ENCODE measurements at places on chromosomes 6 and 20.

DNA sequence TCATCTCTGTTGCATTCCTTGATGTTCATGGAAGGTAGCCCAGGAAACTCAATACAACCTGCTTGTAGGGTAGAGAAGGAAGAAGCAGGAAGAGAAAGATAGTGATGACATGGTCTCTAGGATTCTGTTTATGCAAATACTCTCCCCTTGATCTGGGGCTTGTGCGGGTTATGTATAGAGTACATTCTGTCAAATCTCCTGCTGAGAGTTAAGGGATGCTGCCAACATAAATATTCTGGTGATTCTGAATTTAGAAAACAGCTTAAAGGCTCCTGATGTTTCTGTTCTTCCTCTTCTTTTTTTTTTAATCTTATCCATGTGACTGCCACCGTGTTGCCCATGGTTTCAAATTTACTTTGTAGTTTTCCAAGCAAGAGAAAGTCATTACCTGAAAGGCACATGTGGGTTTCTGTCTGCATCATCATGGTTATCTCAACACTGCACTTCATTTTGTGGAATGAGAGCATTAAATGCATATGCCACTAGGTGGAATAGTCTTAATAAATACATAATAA lies 150.6 kb downstream of the RPS12 start:
- DNase-seq, result no peak

GRCh38 chr6:127737768-127738167 lies 160.8 kb downstream of the C6orf58 start:
- DNase-seq, result no peak

DNA sequence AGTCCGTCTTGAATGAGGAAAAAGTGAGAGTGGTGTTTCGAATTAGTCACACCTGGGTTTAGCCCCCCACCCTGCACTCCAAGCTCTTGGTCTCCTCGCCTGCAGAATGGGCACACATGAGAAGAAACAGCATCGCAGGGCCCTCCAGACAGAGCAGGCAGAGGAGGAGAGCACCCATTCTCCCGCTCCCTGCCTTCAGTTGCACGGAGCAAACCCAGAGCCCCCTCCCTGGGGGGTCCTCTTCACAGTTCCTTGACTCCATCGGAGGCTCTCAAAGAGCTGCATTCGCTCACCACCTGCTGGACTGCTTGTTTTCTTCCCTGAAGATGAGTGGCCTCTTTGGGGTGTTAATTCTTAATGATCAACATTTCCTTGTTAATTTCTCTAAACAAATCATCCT lies 5.1 kb downstream of the CST7 start:
- no peak for DNase-seq

- no peak for DNase-seq
Measured at GRCh38 chr20:63282946-63283345, 10.0 kb upstream of the COL20A1 start.

DNA sequence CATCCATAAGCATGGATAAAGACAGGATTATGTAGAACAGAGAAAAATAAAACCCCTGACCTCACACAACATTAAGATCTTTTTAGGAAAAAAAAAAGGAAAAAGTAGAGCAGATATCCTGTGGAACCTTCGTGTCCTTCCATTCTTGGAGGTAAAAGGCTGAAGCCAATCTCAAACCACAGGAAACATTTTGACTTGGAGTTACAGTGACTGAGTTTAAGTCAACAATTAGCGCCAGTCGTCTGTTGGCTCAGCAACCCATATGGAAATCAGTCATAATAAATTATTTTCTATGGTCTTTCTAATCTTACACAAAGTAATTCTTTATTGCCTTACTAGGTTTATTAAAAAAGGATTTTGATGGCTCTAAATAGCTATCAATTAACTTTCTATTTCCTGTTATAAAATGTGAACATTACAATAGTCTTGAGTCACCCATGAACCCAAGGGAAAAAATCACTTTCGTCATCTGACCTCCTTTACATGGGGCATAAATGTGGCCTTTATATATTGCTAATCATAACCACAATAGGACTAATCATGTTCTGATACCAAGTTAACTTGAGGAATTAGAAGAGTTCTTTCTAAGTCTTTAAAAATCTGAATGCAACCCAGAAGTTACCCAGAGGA lies 592.9 kb downstream of the TFAP2B start:
- DNase-seq, result no peak

Measured in activated CD8-positive, alpha-beta memory T cell treated with anti-CD3 and anti-CD28 coated beads for 48 hours (primary cell).